HL-60 (cell line): ENCODE measurements at places on chromosomes 16 and 17.

GRCh38 chr17:801660-802059 is 19.5 kb downstream of the MRM3 start:
- DNase-seq = no peak

GRCh38 chr17:42133461-42134041 is 10.9 kb downstream of the HSPB9 start:
- no peak for DNase-seq

GRCh38 chr17:2952174-2952845 is 111.1 kb downstream of the OR1D5 start:
- no peak for DNase-seq

- DNase-seq = peak; percentile 65
Observed at GRCh38 chr17:38798614-38799500, 499 bp downstream of the PIP4K2B start.

- DNase-seq = no peak
Observed at GRCh38 chr16:70684146-70685060, 1.4 kb downstream of the MTSS2 start.

DNA sequence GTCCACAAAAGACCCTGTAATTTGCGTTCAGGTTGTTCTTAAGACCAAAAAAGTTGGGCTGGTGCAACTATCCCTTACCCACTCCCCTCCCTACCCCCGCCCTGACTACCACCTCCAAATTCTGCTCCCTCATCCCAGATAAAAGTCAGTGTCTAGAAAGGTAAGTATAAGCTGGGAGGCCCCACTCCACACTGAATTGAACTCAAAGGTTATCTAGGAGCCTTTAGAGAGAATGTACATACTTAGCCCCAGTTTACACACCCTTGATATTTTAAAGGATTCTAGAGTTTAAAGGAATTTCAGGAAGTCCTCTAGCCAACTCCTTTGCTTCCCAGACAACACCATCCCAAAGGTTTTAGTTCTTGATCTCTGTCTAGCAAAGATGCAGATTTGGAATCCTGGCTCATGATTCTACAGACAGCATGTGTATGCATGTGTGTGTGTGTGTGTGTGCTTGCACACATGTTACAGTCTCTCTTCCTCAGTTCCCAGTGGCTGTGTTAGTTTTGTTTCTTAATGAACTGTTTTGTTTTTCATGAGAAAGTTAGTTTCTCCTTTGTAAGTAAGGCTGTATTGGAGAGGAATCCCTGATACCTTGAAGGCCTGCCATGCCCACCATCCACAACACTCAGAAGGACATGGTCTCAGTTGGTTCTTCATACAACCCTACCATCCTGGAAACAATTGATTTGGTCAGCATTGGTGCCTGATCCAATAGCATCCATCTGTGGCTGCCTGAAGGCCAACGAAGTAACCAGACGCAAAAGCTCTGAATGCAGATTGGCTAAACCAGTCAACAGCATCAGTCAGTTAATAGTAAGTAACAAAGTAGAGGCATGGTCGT is 281.3 kb downstream of the SOX9 start:
- no peak for DNase-seq

GRCh38 chr16:149024-149660 is 3.3 kb upstream of the HBZ start:
- no peak for DNase-seq

GRCh38 chr17:18070861-18071340 is 16.8 kb upstream of the DRG2 start:
- peak; percentile 16 for DNase-seq
